Endothelial cell (in vitro differentiated cells): ENCODE measurements at places on chromosomes 6 and 20.

- DNase-seq, result no peak
These were observed 191.5 kb downstream of the CDH4 start for GRCh38 chr20:61443443-61444126.

GRCh38 chr20:31711179-31712111 is 11.2 kb downstream of the BCL2L1 start:
- DNase-seq, result no peak

- no peak for DNase-seq
These were observed 10.9 kb downstream of the BANF2 start for GRCh38 chr20:17710379-17711266.

DNA sequence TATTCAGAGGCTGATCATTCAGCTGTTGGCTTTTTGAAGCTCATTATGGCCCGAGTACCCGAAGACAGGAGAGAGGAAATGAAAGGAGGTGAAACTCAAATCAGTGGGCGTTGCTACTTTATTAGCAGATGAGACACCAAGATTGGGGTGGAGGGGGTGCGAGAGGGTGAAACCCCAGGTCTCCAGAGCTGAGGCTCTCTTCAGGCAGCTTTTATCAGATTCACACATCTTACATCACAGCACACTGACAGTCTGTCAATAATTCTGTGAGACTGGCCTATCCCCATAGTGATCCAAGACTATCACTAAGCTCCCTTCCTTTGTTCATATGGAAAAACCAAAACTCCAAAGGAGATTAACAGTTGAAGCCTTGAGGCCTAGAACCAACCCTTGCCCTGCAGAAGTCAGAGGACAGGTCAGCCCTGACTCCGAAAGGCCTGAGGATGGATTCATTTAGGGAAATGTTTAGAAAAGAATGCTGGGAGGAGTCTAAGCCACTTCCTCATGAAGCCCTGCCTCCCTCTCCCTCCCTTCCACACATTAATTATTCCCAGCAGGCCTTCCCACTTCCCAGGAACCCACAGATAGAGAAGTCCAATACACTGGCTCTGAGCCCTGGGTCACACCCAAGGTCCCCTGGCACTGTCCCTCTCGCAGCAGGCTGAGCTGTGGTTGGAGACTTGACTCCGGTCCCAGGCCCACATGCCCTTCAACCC is 23.2 kb downstream of the TRERF1 start:
- no peak for DNase-seq

DNA sequence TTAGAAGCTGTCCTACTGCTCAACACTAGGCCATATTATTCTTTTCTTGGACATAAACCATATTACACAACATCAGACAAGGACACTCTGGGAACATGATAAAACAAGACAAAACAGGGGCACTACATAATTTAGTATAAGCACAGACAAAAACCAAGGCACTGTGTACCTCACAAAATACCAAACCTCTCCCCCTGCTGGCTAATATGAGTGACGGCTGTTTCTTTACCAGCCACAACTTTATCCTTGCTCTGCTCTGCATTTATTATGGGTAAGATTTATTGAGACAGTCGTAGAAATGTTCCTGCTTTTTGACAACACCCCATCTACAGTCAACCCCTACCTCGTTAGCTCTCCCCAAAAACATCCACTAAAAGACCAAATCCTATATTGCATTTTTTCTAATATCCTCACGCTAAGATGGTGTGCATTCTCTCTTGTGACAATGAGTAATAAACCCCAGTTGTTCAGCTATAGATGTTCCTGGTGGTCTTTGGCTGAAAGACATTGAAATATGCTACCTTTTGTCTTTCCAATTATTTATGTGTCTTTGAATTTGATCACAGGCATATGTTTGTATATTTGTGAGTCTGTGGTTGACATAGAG is 23.8 kb upstream of the POLR1H start:
- no peak for DNase-seq

- DNase-seq, result peak; percentile 62
These were observed 1.7 kb upstream of the SLC12A5 start for GRCh38 chr20:46027245-46027853.

DNA sequence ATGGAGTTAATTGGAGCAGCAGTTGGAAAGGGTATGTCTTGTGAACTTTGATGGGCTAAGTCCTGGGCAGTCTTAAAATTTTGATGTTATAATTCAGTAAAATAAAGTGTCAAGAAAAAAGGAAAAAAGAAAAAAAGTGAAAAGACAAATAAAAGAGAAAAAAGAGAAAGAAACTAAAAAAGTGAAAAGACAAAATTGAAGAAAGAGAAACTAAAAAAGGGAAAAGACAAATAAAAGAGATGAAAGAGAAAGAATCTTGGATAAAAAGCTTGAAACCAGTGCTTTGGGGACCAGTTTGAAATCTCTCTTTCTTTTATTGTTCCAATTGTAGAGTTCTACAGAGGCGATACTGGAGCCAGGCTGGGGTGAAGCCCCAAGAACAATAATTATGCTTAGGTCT is 12.0 kb upstream of the PGK2 start:
- no peak for DNase-seq

DNA sequence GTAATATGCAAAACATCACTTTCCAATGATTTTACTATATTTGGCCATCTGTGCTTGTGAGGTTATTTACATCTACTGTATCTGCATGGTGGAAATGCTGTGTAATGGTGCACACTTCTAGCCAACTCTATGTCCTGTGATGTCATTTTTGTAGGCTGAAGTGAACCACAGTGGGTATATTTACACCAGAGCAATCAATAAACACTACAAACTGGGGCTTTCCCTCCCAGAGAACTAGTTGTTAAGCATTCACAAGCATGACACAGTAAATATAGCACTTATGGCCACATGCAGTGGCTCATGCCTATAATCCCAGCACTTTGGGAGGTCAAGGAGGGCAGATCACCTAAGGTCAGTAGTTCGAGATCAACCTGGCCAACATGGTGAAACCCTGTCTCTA is 4.9 kb downstream of the SLC22A2 start:
- DNase-seq, result no peak

DNA sequence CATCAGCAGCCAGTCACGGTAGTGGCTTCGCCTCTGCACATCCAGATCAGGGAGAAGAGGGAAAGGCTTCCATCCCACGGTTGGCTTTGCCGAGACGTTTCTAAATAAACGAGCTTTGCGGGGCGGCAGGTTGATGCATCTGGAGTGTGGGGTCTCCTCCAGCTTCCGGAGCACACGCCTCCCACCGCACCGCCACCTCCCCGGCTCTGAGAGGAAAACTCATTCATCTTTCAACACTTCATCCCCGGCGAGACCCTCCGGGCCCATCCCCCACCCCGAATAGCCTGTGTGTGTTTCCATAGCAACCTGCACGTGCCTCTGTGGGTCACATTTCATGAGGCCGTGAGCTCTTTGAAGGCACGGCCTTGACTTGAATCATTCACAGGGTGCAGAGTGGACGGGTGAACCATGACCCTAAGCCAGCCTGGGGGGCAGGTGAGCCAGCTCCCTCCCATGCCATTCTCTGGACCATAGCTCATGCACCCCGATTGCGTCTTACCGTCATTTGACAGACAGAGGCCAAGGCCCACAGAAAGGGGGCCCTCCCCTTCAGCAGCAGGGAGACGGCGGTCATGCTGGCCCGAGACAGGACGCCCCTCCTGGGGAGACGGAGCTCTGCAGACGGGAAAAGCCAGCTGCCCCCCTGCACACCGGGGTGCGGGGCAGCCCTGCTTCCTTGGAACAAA is 16.2 kb upstream of the CHRNA4 start:
- DNase-seq, result no peak

GRCh38 chr6:138465007-138465645 is 34.2 kb downstream of the NHSL1 start:
- DNase-seq, result no peak

GRCh38 chr20:16714751-16715150 is 15.1 kb upstream of the SNRPB2 start:
- no peak for DNase-seq

- DNase-seq, result no peak
These were observed 194.2 kb upstream of the SGK1 start for GRCh38 chr6:134511984-134512683.

DNA sequence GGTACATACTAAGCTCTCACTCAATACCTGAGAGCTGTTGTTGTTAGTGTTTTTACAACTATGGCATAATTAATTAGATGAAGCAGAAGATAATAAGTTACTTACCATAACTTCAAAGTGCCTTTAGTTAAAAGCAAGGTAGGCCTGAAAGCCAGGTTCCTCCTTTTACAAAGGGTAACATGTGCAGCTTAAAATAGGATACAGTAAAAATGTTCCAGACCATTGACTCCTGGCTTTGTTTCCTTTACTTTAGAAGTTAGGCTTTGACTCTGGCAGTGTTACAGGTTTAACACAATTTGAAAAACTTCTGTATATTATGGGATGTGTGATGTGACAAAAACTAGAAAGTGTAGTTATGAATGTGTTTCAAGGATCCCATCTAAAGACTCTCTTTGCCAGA is 522.5 kb downstream of the EPM2A start:
- DNase-seq, result no peak

GRCh38 chr6:75281653-75282052 is 2.9 kb downstream of the TMEM30A start:
- DNase-seq, result no peak

DNA sequence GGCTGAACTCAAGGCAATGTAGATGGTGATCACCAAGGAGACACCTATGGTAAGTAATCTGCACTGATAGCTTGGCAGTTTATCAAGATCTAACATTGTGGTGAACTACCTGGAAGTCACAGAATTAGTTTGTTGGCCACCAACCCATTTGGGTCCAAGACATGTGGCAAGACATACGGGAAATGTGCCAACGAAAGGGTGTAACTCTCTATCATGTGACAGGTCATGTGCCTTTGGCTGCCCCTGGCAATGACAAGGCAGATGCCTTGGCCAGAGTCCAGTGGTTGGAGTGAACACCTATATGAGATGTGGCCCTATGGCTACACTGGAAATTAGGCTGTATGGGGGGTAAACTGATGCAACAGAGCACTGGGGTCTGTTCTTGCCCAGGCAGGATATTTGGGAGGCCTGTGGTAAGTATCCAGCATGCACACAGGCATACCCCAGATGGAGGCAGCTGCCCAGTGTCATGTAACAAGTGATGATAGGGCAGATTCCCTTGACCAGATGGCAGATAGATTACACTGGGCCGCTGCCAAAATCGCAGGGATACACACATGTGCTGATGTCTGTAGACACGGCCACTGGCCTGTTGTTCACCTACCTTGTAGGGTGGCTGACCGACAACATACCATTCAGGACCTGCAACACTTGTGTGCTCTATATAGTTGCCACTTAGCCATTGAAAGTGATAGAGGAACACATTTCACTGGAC is 35.5 kb upstream of the HSF2 start:
- no peak for DNase-seq
